ENCODE measurements at places on chromosomes 7 and 10.

- no peak for DNase-seq
Measured at GRCh38 chr7:148031019-148031418, 559.5 kb upstream of the C7orf33 start.

GRCh38 chr7:23012908-23013714 is 819 bp downstream of the HYCC1 start:
- DNase-seq, result no peak

GRCh38 chr10:7458556-7458955 is 47.7 kb upstream of the SFMBT2 start:
- DNase-seq, result no peak

DNA sequence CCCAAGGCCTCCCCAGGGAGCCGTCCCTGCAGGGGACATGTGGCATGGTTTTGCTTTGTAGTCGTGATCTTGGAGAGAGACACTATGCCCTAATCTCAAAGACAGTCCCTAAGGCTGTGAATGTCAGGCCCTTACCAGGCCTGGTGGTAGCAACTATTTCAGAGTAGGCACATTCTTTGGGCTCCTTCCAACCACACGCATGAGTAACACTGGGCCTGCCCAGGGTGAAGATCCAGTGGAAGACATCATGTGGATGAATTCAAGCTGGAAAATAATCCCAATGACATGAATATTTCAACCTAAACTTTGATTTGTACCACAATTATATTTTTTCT is 39.5 kb upstream of the INSIG1 start:
- no peak for DNase-seq

- no peak for DNase-seq
Measured at GRCh38 chr7:3978839-3979238, 677.8 kb downstream of the SDK1 start.

DNA sequence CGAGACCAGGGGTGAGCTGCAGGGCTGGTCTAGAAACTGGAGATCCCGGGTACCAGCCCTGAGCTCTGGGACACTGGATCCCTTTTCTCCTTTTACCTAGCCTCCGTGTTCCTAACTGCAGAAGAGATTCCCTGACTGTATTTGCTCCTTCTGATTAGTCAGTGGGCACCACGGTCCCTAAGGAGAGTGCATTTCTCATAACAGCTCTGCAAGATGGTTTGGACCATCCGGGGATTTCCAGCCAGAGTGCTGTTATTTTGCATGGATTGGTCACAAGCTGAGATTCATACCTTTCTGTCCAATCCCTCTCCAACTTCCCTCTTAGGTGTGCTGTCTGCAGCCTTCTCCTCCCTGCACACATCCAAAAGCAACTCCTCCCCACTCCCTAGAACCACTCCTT is 122.6 kb downstream of the MYL10 start:
- DNase-seq, result no peak

GRCh38 chr7:122790591-122790990 is 87.9 kb upstream of the RNF148 start:
- no peak for DNase-seq

DNA sequence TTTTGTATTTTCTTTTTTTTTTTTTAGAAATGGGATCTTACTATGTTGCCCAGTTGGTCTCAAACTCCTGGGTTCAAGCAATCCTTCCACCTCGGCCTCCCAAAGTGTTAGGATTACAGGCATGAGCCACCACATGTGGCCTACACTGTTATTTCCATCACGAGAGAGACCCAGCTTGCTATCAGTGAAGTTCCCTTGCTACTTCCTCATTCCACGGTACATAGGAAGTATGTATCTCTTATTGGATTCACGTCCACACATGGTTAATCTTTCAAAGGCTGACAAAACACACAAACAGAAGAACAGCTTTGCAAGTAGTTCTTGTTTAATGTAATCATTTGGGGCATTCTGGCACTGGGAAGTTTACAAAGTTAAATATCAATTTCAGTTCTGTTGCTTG is 50.9 kb downstream of the DCLRE1A start:
- DNase-seq, result no peak

GRCh38 chr10:70891627-70892026 is 3.3 kb upstream of the PCBD1 start:
- DNase-seq, result no peak

DNA sequence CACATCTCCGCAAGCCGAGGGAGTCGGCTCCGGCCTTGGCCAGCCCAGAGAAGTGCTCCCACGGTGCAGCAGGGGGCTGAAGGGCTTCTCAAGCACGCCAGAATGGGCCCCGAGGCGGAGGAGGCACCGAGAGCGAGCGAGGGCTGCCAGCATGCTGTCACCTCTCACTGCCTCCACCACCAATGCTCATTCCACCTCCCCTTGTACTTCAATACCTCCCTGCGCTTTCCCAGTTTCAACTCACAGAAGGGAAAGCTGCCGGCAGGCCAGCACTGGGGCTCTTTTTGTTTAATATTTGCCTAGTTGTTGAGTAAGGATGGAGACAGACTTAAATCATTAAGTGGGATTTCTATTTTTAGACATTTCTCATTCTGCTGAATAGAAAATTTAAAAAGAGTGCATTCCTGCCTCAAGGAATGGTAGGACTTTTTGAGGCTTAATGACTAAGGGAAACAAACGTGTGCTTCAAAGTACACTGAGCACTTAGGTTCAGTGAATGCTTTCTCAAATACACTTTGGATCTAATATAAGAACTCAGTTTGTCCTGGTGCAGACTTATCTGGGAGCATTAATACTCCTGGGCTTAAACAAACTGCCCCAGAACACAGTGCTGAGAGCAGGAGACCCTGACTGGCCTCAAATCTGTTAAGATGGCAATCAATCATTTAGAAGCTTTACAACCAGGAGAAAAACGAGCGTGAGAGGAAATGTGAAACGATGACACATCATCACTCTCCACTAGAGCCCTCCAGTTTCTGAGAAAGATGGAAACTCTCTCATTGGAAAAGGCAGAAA is 131.2 kb downstream of the RALA start:
- no peak for DNase-seq

- DNase-seq, result peak; percentile 65
Measured at GRCh38 chr7:38222481-38223096, 44.5 kb downstream of the STARD3NL start.

DNA sequence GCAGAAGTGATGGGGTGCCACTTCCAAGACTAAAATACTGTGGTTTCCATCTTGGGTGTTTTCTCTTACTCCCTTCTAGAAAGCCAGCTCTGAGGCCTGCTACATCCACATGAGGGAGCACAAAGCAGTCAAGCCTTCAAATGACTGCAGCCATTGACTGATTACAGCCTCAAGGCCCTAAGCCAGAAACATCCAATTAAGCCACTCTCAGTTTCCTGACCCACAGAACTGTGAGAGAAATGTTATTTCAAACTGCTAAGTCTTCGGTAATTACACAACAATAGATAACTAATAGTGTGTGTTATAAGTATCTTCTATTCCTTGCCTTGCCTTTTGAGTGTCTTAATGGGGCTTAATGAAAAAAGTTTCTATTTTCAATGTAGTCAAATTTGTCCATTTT is 24.8 kb downstream of the BRAF start:
- no peak for DNase-seq

DNA sequence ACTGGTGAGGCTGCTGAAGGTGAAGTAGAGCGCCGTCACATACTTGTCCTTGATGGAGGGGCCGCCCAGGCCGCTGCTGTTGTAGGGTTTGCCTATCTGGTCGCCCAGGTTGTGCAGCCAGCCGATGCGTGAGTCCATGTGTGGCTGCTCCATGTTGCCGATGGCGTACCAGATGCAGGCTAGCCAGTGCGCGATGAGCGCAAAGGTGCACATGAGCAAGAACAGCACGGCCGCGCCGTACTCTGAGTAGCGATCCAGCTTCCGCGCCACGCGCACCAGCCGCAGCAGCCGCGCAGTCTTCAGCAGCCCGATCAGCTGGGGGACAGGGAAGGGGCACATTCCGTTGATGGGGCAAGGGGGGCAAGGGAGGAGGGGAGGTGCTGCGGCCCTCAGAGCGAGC is 26.6 kb downstream of the KCNH2 start:
- DNase-seq, result no peak

GRCh38 chr10:98038288-98038687 is 7.9 kb upstream of the CRTAC1 start:
- DNase-seq, result no peak

GRCh38 chr7:14690075-14690474 is 212.5 kb downstream of the DGKB start:
- DNase-seq, result no peak

DNA sequence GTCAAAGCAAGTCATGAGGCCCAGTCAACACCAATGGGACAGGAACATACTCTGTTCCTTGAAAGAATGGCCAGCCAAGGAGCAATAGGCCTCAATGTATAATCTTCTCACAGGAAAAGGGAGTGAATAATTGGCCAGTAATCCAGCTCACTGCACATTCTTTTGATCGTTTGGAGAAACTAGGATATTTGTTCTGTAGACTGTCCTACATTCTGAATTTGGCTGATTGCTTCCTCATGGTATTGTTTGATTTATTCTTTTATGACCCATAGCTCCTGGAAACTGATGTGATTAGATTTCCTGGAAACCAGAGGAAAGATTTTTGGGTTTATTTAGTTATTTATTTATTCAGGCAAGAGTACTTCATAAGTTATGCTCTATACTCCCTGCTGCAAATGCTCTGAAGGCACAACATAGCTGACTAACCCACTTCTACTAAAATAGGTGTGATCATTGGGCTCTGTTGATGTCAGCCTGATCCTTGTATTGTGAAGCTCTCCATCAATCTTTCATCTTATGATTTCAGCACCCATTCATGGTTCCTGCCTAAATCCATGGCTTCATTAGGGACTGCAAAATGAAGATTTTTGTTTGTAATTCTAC is 745.2 kb downstream of the SUGCT start:
- no peak for DNase-seq

DNA sequence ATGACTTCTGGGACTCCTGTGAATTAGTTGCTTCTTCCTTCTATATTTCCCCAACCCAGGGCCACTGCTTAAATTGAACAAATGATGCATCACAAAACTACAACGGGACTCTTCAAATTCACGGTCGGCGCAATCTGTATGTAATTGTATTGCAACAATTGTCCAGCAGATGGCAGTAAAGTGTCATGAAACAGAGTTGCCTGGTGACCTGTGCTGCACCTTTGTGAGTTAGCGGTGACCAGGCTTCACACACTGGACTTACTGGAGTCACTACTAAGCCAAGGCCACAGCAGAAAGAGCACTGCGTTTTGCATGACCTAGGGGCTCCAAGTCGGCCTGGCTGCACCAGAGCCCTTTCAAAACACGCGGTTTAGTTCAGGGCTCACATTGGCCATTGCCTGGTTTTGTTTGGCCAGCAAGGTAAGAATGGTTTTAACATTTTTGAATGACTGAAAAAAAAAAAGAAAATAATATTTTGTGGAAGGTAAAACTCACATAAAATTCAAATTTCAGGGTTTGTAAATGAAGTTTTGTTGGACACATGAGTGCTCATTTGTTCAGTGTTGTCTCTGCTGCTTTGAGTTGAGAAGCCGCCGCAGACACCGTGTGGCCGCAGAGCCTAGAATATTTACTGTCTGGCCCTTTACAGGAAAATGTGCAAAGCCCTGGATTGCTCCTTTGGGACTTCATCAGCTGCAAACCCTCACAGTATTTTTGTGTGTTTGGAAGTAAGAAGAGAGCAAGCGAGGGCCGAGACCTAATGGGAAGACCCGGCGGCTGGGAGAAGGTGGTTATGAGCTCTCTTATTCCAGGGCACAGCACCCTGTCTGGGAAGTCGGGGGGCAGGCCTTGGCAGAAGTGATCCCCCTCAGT is 23.2 kb upstream of the ZNF32 start:
- peak; percentile 74 for DNase-seq

GRCh38 chr7:8418629-8419245 is 14.7 kb upstream of the NXPH1 start:
- DNase-seq, result peak; percentile 77

- no peak for DNase-seq
Measured at GRCh38 chr7:128869138-128869943, 6.7 kb downstream of the ATP6V1F start.

DNA sequence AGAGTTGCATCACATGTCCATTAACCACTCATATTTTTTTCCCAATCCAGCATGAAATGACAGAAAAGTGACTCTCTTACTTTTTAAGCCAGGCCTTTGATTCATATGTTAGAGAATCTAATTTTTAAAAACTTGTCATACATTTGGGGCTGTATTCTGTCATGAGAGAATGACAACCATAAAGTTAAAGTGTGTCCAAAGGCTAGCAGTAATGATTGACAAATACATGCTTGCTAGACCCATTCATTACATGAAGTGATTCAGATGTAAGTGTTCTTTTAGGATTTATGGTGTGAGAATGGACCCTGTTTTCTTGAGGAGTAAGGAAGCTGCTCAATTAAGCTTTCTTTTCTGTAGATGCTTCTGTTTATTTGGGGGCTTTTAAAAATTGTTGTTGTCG is 75.4 kb downstream of the CSTF2T start:
- DNase-seq, result no peak

- no peak for DNase-seq
Measured at GRCh38 chr10:73717556-73717955, 19.6 kb upstream of the AGAP5 start.

DNA sequence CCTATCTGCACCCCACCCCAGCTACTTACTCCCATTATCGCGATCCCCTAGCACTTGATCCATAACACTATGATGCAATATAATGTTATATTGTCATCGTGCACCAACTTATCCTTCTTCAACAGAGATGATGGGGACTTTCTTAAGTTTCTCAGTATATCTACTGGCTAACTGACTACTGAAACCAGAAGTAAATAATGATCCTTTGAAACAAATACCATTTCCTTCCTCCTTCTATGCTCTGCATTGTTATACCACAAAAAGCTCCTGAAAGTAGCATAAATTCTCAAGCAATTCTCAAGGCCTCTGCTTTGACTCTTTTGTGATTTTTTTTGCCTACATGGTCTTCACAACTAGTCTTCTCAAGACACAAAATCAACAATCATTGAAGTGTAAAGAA is 68.9 kb downstream of the HTR7 start:
- no peak for DNase-seq

- DNase-seq, result no peak
Measured at GRCh38 chr7:121300685-121301420, 27.9 kb upstream of the WNT16 start.

GRCh38 chr10:122213766-122214165 is 57.3 kb upstream of the BTBD16 start:
- no peak for DNase-seq

GRCh38 chr10:36200577-36200976 is 558.5 kb upstream of the FZD8 start:
- DNase-seq, result no peak

DNA sequence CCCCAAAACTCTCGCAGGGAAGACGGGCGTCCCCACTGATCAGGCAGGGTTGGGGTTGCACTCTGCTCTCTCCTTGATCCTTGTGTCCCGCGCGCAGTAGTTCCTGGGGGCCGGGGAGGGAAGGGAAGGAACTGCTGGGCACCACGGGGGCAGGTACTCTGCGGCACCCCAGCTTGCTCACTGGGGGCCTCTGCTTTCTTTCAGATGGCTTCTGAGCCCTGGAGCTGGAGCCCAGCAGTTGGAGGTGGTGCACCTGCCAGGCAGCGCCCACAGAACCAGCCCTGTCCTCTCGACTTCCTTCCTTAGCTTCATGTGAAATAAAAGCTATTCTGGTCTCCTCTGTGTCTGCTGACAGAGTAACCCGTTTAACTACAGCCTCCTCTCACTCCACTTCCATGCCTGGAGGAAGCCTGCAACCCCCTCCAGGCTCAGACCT is 12.2 kb downstream of the PLAC9 start:
- DNase-seq, result no peak

- DNase-seq, result no peak
Measured at GRCh38 chr10:74875068-74875467, 48.7 kb downstream of the KAT6B start.

GRCh38 chr10:78511324-78512204 is 477.9 kb downstream of the RPS24 start:
- no peak for DNase-seq

GRCh38 chr7:21383227-21384220 is 44.4 kb upstream of the SP4 start:
- DNase-seq, result no peak

Measured in NCI-H460 (cell line).